ENCODE measurements at places on chromosomes 11 and 22.

- no peak for DNase-seq
Observed at GRCh38 chr11:122100756-122101080, 15.3 kb downstream of the BLID start.

GRCh38 chr11:13429836-13430235 lies 33.2 kb downstream of the BTBD10 start:
- DNase-seq: no peak

DNA sequence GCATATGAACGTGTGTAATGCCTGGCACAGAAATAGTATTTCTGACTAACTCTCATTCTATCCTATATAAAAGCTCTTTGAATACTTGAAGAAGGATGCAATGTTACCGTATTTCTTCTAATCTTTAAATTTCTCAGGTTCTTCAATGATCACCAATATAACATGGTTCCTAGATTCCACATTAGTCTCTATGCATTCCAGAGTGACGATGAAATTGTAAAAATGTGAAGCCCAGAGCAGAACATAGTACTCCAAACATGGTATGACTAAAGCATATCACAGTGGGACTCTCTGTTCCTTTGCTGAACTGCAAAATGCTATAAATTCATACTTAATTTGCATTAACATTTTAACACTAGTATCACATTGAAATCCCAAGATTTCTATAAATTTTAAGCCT lies 877.6 kb upstream of the CHORDC1 start:
- DNase-seq: no peak

DNA sequence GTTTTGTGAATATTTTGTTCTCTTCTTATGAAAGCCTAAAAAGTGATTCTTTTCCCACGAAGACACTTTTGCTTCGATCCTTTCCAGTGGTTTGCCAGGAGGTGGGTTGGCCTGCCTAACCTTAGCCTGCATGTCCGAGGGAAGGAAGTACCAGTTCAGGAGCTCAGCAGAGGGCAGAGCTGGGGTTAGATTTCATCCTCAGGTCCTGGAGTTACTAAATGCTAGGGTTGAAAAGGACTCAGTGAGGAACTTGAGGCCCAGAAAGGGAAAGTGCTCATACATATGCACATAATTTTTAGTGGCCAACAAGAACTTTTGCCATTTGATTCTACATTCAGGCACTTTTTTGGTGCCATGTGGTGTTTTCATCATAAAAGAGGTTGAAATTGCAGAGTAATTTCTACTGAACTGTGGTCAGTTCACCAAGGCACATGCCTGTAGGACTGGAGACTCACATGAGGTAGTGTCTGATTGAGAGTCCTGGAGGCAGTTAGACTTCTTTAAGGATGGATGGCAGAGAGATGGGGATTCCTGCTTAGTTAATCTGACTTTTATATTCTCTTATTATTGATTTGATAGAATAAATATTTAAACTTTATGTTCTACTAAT lies 36.7 kb downstream of the NCAM1 start:
- no peak for DNase-seq

DNA sequence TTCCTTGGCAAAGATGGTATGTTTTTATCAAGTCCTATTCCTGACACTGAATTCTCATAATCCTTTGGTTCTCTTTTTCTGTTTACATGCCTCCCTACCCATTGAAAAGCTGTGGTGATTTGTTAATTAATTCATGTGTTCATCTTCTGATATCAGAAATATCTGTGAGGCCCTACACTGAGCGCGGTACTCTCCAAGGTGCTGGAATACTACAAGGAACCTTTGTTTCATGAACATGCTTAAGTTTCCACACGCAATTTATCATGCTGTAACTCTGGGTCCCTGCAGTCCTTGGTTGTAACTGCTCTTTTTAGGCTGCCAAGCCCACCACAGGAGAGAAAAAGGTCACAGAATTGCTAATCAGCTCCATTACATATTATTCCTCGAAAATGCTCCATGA lies 331.8 kb downstream of the FAT3 start:
- DNase-seq: no peak

- DNase-seq: no peak
Observed at GRCh38 chr11:87353771-87354345, 316.1 kb downstream of the TMEM135 start.

DNA sequence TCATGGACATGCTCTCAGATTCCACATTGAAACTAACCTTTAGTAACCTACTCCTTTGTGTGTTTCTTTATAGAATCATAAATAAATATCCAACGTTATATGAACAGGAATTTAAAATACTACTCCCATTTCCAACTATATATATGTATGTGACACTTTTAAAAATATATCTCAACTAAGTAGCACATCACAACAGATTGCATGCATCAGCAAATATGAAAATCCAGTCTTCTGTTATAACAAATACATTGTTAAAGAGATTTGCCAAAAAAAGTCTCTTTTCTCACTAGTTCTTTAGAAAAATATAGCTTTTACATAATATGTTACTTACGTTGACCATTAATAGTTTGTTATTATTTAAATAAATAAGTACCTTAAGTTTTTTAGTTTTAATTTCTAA lies 1608.6 kb upstream of the RAG2 start:
- DNase-seq: no peak

DNA sequence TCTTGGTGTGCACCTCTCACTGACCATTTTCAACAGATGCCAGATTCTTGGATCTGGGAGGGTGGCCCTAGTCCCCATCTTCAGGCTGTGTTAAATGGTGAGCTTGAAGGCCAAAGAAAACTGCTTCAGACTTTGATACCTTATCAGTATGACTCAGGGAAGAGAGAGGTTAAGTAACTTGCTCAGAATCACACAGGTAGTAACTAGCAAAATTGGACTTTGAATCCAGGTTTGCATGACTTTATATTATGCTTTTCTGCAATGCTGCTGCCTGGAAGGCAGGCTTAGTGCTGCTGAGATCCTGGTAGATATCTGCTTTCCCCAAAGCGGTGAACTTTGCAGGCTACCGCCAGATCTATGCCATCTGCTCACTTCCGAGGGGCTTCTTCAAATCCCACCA lies 487.3 kb downstream of the INSC start:
- no peak for DNase-seq

- DNase-seq: no peak
Observed at GRCh38 chr11:8070417-8071115, 10.4 kb upstream of the TUB start.

DNA sequence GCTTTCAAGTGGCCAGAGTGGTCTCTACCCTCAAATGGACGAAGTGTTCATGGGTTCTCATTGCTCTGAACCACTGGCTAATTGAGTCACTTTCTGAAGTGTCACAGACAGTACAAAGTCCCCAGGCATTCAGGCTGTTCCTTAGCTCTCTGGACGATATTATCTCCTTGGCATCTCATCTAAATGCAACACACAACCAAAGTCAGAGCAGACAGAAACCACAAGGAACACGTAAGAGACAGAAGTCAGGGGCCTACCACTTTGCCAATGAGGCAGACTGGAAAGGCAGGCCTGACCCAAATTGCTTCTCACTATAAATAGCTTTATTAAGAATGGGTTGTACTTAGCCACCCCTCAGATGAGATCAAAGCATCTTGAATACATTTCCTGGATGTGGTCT lies 29.0 kb upstream of the LDLRAD3 start:
- no peak for DNase-seq

DNA sequence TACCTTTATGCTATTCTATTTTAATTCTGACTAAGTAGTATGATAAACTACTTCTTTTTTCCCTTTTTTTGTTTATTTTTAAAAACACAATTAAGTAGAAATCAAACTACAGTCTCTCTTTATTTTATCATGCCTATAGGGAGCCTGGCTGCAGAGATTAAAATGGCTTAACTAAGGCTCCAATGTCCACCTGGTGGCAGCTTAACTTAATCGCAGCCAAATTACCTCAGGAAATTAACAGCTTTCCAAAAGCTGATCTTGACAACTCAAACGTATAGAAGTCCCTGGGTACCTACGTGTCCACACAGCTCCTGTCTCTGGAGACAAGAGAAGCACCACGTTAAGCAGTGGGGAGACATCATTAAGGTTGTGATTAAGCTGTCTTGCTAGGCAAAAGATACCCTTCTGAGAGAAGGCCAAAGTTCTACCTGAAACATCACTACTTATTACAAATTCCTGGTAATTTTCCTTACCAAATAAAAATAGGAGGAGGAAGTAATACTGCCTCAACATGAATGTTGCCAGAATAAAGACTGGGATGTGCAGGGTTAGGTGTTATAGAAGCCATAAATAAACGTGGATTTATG lies 63.2 kb upstream of the SNX19 start:
- DNase-seq: no peak

GRCh38 chr22:49826603-49827270 lies 936 bp downstream of the BRD1 start:
- no peak for DNase-seq

DNA sequence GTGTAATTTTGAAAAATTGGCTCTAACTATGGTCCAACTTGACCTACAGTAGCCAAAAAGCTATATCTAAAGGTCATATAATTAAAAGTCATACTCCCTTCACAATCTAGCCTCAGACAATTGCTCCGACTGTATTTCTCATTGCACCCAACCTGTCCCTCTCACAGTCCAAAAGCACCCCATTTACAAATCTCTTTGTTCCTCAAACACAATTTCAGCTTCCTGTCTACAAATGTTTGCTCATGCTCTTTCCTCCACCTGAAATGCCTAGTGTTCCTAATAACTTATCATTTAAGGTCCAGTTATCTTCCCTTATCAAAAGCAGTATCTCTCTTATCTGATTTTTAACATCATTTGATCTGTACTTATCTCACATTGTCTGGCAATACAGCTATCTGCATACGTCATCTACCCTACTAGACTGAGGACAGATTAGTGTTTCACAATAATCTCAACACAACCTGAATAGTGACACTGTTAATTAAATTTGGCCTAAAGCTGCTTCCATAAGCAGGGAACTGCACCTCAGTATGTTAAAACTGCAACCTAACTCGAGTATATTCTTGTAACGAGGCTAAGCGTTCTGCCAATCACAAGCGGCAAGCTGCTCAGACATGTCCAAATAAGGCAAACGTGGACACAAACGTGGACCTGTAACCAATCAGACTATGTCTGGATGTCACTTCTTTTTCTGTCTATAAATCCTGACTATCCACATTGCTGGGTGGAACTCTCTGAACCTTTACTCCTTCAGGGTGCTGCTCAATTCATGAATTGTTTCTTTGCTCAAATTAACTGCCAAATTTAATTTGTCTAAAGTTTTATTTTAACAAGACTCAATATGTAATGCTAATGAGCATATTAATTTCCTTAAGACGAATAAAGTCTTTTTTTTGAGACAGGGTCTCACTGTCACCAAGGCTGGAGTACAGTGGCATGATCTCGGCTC lies 15.9 kb downstream of the PICALM start:
- no peak for DNase-seq

Measured in activated T-cell treated with anti-CD3 and anti-CD28 coated beads for 24 hours (primary cell).